GM13977 (cell line): ENCODE measurements at places on chromosomes 4 and X.

DNA sequence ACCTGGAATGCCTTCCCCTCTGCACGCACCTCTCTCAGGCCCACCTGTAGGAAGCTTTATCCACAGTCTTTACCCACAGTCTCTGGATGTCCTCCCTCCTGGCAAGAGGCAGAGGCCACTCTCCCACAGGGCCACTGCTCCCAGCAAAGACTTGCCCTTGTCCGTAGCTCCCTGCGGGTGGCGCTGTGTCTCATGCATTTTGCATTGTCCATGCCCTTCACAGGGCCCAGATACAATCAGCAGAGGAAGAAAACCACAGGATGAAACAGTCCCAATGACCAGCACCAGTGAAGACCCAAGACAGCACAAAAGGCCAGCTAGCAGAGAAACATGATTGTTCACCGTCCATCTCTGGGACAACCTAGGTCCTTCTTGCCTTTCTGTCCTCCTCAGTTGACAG, 2.1 kb upstream of the NSG1 start:
- no peak for DNase-seq

DNA sequence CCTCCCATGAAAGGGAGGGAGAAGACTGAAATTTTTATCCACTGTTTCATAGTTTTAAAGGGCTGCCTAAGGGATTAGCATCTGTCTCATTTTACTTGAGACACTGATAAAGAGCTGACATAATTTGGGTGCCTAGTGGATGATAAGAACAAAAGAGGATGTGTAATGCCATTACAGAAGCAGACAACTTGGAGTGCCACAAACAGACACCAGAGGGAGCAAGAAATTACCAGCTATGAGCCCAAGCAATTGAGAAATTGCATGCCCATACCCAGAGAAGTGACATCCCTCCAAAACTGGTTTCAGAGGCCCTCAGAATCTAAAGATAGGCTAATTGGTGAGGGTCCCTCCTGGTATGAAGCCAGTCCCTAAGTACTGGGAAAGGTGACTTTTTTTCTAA, 38.5 kb upstream of the POU3F4 start:
- peak; percentile 31 for DNase-seq

GRCh38 chr4:56440983-56441382, 4.9 kb downstream of the PAICS start:
- DNase-seq: no peak

- DNase-seq: no peak
These were observed 2.8 kb downstream of the EREG start for GRCh38 chr4:74367656-74368290.

GRCh38 chrX:103919270-103919637, 43.2 kb upstream of the TMSB15B start:
- DNase-seq: no peak

DNA sequence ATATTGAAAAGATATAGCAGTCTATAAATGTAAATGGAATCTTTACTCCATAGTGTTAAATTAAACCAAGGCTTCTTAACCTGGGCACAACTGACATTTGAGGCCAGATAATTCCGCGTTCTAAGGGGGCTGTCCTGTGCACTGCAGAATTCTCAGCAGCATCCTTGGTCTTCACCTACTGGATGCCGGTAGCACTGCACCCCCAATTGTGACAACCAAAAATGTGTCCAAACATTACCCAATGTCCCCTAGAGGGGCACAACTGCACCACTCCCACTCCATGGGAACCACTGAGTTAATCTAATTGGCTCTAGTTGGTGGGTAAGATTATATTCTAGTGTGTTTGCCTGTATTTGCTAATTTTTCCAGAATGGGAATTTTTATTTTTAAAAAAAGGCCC, 16.6 kb downstream of the AP1S2 start:
- DNase-seq: no peak
